Stimulated activated CD8-positive, alpha-beta memory T cell treated with anti-CD3 and anti-CD28 coated beads, Interleukin-4, amount 100 ng/mL, for 1 hour (primary cell): ENCODE measurements at places on chromosomes 3 and 15.

- DNase-seq: peak; percentile 16
Observed at GRCh38 chr3:172673210-172673679, 37.6 kb downstream of the NCEH1 start.

DNA sequence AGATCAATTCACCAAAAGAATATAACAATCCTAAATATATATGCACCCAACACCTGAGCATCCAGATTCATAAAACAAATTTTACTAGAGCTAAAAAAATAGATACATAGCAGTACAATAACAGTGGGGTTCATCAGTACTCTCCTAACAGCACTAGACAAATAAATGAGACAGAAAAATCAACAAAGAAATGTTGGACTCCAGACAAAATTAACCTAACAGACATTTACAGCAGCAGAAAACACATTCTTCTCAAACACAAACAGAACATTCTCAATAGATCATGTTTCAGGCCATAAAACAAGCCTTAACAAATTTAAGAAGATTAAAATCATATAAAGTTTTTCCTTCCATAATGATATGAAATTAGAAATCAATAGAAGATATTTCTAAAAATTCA is 124.8 kb upstream of the NECTIN3 start:
- no peak for DNase-seq

- no peak for DNase-seq
Observed at GRCh38 chr3:100076731-100077529, 37.4 kb downstream of the FILIP1L start.

DNA sequence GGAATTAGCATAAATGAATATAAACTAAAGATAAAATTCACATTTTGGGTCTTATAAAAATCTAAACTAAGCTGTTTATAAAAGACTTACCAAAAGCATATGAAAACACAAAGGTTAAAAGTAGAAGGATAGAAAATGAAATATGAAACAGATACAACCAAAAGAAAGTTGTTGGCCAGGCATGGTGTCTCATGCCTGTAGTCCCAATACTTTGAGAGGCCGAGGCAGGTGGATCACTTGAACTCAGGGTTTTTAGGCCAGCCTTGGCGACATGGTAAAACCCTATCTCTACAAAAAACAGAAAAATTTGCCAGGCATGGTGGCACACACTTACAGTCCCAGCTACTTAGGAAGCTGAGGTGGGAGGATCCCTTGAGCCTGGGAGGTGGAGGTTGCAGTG is 51.0 kb downstream of the CPA3 start:
- no peak for DNase-seq

DNA sequence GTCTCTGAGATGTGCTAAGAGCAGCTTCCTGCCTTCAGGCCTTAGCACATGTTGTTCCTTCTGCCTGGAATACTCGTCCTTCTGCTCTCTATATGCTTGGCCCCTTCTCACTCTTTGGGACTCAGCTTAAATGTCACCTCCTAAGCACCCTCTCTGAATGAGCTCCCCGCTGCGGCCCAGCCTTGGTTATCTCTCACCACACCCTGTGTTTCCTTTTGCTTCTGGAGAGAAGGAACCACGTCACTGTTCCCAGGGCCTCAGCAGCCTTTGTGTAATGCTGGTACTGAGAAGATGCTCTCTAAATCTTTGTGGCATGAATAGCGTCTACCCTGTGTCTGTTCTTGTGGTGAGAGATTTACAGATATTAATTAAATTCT is 2.2 kb downstream of the FAH start:
- DNase-seq: no peak

DNA sequence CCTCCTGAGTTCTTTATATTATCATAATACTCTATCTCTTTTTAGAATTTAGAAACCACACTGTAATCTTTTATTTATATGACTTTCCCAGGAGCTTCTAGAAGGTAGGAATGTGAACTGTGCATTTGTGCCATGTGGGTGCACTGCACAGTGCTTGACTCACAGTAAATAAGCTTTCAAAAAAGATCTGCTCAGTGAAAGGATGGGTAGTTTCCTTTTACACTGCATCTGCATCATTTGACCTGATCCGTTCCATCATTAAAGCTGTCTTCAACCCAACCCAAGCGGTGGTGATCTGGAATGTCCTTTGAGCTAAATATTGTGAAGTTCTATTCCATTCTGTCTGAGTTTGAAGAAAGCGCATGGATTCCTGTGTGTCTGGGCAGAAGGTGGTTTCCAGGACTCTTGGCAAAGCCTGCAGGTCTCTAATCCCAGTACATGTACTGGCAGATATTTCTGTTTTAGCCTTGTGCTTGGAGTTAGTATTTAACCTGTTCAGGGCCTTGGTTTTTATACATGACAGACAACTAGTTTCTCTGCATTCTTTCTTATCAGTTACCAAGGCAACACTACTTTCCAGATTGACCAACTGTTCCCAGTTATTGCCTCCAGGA is 96.7 kb downstream of the DHX30 start:
- no peak for DNase-seq

- no peak for DNase-seq
Observed at GRCh38 chr15:100705065-100705464, 102.7 kb downstream of the ASB7 start.

DNA sequence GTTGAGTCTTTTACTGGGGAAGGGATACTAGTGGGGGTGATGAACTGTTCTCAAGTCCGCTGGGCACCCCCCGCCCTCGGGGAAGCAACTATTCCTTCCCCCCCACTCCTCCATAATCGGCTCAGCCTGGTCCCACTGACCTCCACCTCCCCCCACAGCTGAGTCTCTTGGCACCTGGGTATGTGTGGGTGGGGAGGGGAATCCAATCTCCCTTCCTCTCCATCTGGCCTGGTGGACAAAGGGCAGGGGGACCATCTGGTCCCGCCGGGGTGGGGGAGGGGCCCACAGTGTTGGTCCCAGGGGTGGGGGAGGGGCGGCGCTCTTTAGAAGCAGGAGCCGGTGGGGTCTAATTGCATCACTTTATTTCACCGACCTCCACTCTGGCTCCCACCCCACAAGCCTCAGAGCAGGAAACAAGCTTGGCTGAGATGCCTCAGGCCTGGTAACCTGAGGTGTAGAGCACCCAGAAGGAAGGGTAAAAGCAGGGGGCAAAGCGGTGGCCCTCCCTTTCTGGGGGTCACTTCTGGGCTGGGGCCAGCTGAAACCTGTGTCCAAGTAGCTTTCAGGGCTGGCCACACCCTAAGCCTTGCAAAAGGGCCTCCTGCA is 1.0 kb upstream of the PCBP4 start:
- DNase-seq: no peak

DNA sequence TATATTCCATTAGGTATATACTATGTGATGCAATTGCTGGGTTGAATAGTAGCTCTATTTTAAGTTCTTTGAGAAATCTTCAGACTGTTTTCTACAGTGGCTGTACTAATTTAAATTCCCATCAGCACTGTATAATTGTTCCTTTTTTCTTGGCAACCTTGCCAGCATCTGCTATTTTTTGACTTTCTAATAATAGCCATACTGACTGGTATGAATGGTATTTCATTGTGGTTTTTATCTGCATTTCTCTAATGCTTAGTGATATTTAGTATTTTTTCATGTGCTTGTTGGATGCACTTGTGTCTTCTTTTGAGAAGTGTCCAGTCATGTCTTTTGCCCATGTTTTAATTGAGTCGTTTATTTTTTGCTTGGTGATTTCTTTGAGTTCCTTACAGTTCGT is 145.1 kb upstream of the PLSCR5 start:
- DNase-seq: no peak

DNA sequence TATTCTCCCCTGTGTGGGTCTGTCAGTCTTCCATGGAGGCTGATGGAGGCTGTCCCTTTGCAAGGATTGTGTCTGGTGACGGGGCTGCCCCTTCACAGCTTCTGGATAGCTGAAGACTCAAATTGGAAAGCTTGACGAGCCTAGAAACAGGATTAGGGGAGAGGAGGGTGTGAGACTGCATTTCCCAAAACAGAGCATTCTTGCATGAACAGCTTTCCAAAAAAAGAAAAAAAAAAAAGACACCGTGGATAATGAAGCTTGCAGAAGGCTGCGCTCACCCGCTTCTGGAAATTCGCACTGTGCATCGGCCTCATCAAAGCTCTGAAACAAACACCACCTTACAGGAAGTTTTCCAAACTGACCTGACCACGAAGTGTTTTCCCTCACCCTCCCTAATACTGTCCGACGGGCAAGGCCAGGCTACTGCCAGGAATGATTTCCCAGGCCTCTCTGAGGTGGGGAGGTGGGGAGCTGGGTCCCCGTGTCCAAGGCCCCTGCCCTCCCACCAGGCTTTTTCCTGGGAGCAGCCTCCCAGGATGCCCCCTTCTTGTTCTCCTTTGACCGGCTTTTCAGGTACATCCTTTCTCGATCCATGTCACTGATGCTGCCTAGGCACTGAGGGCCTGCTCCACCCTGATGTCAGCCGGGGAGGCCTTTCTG is 24.9 kb upstream of the MUC4 start:
- no peak for DNase-seq

- no peak for DNase-seq
Observed at GRCh38 chr3:129365296-129366136, 62.9 kb downstream of the EFCAB12 start.
